ENCODE measurements at places on chromosomes 4 and X.

DNA sequence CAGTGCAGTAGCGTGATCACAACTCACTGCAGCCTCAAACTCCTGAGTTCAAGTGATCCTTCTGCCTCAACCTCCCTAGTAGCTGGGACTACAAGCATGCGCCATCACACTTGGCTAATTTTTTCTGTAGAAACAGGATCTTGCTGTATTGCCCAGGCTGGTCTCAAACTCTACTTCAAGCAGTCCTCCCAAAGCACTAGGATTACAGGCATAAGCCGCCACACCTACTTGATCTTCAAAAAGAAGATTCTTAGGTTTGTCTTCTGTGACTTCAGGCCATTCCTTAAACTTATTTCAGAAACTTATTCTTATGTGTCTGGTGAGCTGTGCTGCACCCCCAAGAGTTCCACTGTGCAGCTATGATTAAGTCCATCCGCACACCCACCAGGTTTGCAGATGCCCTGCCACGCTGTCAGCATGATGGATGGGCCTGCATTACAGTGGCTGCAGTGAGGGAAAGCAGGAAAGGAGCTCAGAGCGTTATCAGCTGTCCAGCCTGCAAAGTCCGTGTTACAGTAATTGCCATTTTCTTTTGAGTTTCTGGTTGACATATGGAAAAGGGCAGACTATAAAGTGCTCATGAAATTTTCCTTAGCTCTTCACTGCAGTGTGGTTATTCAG lies 146.6 kb downstream of the AASDH start:
- DNase-seq, result no peak

- no peak for DNase-seq
Measured at GRCh38 chr4:161791796-161792556, 371.8 kb downstream of the FSTL5 start.

GRCh38 chr4:3790006-3790561 lies 23.9 kb downstream of the ADRA2C start:
- DNase-seq, result no peak

DNA sequence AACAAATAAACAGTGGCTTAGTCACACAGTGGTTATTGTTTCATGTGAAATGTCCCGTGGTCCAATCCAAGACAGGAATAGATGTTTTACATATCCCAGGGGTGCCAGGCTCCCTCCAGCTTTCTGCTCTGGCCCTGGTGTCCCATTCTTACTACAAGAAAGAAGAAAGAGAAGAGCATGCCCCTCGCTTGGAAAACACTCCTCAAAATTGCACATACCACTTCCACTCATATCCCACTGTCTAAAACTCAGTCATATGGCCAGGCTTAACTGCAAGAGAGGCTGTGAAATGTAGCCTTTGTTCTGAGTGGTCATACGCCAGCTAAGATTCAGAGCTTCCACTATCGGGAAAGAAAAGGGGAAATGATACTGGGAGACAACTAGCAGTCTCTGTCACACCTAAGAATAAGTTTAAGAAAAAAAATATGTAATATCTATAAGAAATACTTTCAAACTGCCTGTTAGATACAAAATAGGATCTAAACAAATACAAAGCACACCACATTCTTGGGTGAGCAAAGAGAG lies 306.8 kb upstream of the FAM241A start:
- DNase-seq, result no peak

DNA sequence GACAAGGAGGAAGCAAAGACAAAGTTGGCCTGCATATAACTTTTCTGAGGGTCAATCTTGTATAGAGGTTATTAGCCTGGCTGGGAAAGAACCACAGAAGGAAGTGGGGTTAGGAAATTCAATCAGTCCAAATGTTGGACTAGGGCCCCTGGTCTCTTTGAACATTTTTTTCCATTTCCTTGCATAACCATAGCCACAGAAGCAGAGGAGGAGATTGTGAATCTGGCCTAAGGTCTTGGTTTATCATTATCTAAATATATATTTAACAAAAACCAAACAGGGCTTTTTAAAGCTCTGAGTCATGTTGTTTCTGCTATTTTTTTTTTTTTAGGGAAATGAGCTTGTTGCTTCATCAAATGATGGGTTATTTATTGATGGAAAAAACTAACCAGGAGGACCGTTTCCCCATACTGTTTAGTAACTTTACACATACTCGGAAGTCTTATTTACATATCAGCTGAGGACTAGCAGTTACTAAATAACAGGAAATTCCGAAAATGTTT lies 97.7 kb upstream of the ACSL4 start:
- no peak for DNase-seq

GRCh38 chrX:74781507-74782034 lies 143.7 kb downstream of the NEXMIF start:
- no peak for DNase-seq

DNA sequence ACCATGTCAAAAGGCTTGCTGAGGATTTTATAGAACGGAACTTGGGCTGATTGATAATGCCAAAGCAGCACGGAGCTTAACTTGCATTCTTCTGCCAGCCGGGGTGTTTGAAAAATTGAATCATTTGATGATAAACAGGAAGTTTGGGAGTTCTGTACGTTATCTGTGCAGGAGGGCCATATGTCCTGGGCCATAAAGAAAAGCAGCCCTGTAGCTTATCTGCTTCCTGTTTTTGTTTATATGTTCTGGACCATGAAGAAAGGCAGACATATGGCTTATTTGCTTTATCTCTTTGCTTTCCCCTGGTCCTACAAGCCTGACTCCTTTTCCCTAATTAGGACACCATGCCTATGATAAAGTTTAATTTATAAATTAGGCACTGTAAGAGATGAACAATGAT lies 62.4 kb downstream of the HOPX start:
- DNase-seq, result no peak

DNA sequence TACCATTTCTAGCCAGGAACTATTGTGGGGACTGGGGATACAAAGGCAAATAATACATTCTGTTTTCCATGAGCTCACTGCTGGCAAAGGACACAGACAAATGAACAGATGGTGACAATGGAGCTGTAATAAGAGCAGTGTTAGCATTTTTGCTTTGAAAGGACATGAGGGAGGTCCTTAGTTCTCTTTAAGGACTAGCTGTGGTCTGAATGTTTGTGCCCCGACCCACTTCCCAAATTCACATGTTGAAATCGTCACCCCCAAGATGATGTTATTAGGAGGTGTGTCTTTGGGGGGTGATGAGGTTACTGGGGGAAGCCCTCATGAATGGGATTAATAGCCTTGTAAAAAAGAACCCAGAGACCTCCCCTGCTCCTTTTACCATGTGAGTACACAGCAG lies 30.3 kb downstream of the CCNG2 start:
- DNase-seq, result no peak

GRCh38 chr4:15344041-15344440 lies 83.8 kb upstream of the C1QTNF7 start:
- no peak for DNase-seq

GRCh38 chr4:22593933-22594332 lies 78.1 kb upstream of the ADGRA3 start:
- no peak for DNase-seq

GRCh38 chr4:62571494-62571893 lies 1371.4 kb downstream of the ADGRL3 start:
- no peak for DNase-seq

- no peak for DNase-seq
Measured at GRCh38 chr4:12701384-12701783, 782.8 kb downstream of the RAB28 start.

GRCh38 chrX:10106806-10107205 lies 50.0 kb upstream of the CLCN4 start:
- peak; percentile 7 for DNase-seq

DNA sequence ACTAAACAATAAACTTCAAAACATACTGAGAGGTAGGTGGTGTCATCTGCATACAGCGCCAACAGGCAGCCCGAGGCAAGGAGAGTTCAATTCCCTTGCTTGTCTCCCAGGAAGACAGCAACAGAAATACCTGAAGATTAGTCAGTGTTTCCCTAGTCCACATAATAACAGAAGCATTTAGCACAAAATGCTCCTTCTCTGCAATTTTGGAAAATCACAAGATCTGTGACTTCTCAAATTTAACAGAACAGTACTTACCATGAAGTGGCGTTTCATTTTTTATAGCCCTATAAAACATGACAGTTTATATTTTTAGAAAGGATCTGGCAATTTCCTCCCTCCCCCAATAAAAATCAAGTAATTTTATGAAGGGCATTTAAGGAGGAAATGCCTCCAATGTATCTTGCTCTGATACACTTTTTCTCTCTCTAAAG lies 67.1 kb upstream of the MYOZ2 start:
- DNase-seq, result no peak

GRCh38 chr4:152392079-152392478 lies 143.8 kb downstream of the FBXW7 start:
- no peak for DNase-seq

- peak; percentile 33 for DNase-seq
Measured at GRCh38 chr4:139556071-139556723, at the start of gene SETD7. Gene SETD7, minus strand, starts transcription at chr4:139556219. Its CDS starts 82 bp downstream, at chr4:139556137.

GRCh38 chrX:40272776-40273175 lies 175.0 kb upstream of the BCOR start:
- DNase-seq, result no peak

- DNase-seq, result no peak
Measured at GRCh38 chr4:121706595-121707021, 9.8 kb upstream of the ANXA5 start.

GRCh38 chrX:120819126-120819525 lies 56.5 kb downstream of the CT47B1 start:
- DNase-seq, result no peak

DNA sequence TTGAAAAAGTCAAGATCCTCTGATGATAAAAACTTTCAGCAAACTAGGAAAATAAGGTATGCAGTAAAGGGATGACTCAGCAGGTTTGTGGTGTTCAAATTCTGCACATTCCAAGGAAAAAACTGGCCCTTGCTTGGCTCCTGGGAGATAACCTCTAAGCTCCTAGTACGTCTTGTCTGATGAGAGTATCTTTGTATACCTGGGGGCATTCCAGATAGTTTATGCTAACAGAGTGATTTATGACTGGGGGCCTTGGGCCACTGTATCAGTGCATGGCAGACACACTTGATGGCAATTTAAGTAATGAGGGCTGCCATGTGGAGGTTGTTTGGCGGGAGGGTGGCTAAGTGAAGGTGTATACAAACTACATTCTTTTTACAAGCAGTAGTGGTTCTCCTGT lies 56.9 kb downstream of the NSG1 start:
- no peak for DNase-seq

DNA sequence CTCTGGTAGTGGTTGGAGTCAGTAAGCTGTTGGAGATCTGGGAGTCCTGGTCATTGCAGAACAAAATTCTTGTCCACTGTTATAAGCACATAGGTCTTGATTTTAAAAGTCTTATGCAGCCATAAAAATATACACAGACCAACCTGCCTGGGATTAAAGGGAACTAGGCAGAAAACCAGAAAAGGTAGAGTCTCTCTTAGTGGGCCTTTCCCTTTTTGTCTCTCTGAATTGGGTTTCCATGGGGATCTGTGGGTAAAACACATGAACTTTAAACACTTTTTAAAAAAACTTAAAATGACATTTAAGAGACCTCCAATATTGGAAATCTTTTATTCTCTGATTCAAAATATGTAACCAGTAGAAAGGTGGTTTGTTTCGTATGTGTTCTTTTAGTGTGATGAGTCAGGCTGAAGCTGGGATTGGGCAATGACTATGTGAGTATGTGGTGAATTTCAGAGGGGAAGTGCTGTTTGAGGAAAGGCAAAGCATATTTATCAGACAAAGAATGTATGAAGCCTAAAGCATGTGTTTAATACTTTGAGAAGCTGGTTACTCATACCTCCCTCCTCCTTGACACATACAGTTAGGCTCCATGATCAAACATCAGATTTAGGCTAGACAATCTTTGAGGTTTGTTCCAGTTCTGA lies 29.6 kb downstream of the SLC16A2 start:
- no peak for DNase-seq

DNA sequence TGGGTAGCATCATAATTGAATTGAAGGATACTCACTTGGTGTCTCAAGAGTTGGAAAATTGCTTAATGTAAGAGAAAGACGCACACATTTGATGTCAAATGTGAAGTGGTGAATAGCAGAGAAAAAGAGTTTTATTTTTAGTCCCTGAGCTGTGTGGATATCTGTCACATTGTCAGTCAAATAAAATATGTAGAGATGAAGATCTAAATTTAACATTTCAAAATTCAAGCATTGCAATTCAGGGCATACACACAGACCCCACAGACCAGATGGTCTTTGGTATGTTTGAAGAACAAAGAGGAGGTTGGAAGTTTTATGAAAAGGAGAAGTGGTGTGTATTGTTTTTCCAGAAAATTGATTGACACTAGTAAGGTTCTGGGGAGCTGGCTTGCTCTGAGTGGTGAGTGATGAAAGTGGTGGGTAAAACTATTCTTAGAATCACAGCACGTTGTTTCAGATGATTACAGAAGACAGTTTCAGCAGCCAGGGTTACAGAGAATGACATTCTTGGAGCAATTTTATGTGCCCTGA lies 44.9 kb upstream of the BBS12 start:
- DNase-seq, result no peak

DNA sequence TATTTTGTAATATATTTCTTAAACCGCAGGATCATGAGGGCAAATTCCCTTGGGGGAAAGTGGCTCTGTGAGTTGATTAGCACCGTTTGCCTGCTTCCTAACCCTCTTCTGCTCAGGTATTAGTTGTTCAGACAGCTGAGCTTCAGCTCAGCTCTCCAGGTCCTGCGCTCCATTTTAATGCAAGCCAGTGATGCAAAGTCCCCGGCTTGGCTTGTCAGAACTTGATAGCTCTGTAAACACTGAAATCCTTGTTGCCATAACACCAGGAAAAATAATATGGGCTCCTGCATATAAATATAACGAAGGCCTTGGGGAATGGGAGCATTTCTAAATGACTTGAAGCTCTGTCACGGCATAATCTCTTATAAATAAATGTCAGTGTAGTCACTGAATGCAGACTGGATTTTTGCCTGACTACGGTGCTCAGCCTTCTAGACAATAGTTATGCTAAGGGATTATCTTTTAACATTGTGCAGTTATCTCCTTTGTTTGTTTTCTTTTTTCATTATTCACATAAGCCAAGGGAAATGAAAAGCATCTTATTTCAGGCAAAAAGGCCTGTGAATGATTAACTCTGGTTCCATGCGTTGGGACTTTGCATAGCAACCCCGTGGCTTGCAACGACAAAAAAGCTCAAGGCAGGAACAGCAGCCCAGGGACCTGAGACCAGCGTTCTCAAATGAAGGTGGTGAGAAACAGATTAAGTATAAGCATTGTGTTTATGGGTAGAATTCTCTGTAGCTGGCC lies 253.2 kb downstream of the SPRY1 start:
- DNase-seq, result no peak

DNA sequence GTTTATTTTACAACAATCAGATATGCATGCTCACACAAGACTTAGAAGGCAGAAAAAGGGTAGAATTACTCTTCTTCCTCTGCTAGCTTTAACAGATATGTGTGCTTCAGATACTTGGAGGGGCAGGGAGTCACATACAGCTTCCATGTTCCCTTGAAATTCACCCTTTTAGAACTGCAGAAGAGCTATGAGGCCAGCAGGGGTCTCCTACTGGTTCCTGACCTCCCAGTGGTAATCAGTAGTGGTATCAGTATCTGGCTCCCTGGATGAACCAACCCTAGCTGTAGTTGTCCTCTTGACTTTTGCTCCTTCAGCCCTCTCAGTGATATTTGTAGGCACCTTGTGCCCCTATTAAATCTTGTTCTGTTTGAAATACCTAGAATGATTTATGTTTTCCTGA lies 81.5 kb downstream of the RCHY1 start:
- DNase-seq, result no peak

Measured in activated CD4-positive, CD25-positive, alpha-beta regulatory T cell (primary cell).